ENCODE measurements at places on chromosomes 12 and 14.

DNA sequence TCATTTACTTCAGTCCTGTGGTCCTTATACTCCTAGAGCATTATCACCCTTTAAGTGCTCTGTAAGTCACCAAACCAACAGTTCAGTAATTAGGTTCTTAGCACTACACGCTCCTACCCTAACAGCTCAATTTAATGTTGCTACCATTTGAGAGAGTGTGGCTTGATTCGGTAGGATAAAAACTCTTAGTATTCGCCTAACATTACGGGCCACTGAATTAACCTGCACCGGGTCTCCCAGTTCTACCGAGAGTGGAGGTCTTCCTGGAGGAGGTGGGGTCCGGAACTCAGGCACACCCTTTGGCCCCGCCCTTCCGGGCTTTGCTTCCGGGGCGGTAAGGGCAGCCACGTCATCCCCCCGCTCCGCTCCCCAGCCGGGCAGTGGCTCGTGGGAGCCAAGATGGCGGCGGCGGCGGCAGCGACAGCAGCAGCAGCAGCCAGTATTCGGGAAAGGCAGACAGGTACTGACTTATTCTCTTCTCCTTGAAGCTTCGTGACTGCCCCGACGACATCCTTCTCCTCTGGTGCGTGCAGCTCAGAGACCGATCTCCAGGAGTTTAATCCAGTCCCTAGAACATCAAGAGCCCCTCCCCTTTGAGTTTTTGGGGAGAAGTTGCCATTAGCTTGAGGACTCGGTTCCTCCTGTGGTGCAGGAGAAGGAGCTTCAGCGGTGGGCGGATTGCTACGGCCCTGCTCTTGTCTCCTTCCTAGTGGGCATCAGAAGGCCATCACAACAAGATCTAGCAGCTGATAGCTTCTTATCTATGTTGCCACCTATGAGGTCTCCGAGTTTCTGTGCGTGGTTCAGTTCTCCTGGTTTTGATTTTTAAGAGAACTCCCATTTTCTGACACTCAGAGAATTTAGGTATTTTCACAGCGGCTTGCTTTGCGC, at the start of gene SCFD1:
SCFD1 (plus strand) TSS at position 380 of the 891 bp plus-strand sequence; CDS start at position 400, 20 bp downstream.
- peak; percentile 38 for DNase-seq

DNA sequence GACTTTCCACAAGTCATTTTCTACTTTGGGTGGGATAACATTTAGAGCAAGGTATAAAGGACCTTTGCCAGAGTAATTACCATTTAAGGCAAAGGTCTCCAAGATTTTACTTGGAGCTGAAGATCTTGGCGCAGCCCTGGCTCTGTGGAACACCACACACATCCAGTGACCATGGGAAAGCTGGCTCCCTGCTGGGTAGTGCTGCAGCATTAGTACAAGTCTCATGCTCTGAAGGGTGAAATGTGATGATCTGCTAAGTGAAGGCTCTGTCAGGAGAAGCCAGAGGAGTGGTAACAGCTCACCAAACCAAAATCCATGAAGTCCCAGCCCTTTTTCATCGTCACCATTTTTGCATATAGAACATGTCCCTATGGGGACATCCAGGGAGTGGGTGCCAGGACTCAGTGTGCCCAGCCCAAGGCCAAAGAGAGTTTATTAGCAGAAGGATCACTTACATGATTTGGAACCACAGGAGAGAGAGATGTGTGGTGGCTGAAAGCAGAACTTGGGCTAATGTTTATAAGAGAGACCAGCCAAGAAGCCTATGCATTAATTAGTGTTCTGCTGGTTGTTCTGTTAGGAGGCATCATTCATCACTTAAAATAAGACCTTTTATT, 110.7 kb downstream of the SLC38A6 start:
- no peak for DNase-seq

DNA sequence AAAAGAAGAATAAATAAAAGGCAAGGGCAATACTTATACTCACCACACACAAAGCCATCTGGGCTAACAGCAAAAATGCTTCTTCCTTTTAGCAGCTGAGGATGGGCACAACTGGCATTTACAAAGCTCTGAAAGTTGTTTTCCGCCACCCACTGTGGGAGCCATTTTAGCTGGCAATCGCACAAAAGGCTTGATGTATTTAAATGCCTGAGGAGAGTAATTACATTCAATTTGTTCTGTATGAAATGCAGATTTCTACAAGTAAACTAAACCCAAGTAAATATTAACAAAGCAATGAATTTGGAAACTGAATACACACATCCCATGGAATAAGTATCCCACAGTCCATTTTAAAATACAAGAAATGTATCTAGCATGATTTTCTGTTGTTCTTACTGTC, 37.5 kb downstream of the LRIG3 start:
- DNase-seq: no peak

- no peak for DNase-seq
Observed at GRCh38 chr12:17609701-17610100, 480.3 kb downstream of the RERGL start.

DNA sequence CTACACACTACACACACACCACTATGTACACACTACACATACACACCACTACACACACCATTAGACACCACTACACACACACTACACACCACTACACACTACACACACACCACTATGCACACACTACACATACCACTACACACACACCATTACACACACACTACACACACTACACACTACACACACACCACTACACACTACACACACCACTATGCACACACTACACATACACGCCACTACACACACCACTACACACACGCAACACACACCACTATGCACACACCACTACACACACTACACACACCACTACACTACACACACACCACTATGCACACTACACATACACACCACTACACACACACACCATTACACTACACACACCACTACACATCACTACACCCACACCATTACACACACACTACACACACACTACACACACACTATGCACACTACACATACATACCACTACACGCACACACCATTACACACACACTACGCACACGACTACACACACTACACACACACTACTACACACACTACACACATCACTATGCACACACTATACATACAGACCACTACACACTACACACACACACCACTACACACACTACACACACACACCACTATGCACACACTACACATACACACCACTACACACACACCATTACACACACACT, 13.6 kb downstream of the NOC4L start:
- no peak for DNase-seq

- no peak for DNase-seq
Observed at GRCh38 chr12:132074216-132074615, 69.9 kb downstream of the DDX51 start.

DNA sequence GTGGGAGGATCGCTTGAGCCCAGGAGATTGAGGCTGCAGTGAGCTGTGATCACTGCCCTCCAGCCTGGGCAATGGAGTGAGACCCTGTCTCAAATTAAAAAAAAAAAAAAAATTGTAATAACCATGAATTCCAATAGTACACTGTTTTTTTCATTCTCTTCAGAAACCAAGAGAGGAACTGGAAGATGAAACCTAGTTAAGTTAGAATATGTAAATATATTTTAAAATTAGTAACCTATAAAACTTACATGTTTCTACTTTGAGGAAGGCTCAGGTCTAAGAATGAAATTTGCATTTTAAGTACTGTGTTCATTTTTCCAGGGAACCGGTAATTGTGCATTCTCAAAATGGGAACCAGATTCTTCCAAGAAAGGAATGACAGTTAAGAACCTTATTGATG, 18.8 kb downstream of the KNTC1 start:
- no peak for DNase-seq

DNA sequence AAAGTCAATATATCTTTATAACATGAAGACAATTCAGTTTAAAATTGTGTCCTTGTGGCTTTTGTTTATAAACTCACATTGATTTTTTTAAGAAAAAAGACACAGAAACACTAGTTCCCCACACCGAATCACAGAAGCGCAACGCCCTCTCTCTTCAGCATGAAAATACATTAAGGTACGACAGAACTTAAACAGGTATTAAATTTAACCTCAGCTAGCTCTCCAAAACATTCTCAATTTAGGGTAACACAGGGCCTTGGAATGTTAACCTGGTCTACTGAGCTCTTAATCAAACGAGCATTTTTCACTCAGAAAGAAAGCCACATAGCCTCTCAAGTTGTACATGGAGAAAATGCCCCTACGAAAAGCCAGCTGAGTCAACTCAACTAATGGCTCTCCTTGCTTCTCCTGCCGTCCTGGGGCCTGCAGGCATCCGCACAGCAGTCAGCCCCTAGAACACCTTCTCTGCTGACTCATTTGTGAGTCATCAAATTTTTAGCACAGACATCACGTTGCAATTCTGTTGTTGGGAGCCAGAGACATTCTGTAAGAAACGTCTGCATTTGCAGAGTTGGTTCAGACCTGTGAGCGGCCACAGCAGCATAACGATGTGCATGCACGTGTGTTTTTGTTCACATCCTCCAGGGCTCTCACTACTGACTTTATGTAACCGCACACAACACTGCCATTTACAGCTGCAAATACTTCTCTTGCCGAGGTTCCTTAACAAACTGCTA, 141.6 kb downstream of the ITPR2 start:
- peak; percentile 90 for DNase-seq
